Umbilical cord (tissue), 2 donors: ENCODE measurements at places on chromosomes 12 and 14. TPM values are rescaled to one million over a fixed set of nuclear protein-coding genes. Genes with fewer than 3 reads are reported as not detected.

DNA sequence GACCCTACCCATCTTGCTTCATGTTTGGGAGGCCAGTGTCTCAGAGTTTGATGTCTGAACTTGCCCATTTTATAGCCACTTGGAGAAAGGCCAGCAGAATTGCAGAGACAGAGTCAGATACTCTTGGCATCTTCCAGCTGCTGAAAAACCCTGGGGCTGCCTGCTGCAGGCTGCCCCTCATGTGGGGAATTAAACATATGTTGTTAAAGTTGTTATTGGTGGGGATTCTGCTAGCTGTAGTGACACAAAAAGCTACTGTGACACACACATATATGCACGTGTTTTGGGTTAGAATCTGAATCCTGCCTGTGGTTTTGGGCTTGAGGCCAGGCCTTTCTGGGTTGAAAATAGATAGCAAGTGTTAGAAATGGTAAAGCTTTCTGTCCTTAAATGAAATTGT, 1288.4 kb downstream of the AACS start:
- no peak for DNase-seq

The NEDD1 gene
- 29.4 TPM for total RNA-seq

The SMCO2 gene
- 14.2 TPM for total RNA-seq

The CPNE6 gene
- total RNA-seq = 2.4 TPM

DNA sequence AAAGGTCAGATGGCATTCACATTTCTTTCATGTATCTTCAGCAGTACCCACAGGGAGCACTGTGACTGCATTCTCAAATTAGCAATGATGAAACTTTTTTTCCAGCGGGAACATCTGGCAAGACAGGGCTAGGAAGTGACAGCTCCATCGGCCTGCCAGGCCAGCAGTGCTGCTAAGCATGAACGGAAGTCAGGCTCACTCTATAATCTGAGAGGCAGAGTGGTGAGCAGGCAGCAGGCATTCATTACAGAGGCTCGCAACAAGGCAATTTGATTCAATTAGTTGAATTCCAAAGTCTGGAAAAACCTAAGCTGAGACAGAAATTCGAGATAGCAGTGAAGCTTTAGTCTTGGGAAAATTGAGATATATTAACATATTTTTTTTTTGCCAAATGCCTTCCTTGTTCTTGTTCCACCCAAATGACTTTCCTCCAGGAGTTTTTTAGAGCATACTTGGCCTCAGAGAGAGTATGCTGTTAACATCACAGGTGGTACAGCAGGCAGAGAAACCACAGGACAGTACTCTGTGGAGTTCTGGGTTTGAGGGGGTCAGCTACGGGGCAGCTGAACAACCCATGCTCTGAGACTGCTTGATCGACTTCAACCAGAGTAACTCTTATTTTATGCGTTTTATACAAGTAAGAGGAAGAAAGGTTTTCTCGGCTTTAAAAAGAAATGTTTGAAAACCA, 414.9 kb downstream of the APAF1 start:
- peak; percentile 75 for DNase-seq

DNA sequence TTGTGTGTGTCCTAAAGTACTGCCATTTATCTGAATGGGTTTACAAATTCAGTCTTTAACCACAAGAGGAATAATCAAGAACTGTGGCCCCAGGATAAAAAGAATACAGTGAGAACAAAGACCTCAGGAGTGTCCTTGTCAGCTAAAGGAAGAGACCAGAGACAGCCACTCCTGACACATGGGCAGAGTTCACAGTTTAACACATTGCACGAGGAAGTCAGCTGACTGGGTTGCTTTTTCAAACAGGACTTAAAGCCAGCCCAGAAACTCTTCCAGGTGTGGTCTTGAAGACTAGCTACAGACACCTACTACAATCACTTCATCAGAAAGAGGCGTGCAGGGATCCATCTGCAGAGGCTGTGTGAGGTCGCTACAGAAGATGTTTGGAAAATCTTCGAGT, 42.8 kb downstream of the GNS start:
- DNase-seq = no peak

The C1R gene
- 141 TPM for total RNA-seq

GRCh38 chr14:54754623-54755386, 147.8 kb downstream of the GCH1 start:
- no peak for DNase-seq

DNA sequence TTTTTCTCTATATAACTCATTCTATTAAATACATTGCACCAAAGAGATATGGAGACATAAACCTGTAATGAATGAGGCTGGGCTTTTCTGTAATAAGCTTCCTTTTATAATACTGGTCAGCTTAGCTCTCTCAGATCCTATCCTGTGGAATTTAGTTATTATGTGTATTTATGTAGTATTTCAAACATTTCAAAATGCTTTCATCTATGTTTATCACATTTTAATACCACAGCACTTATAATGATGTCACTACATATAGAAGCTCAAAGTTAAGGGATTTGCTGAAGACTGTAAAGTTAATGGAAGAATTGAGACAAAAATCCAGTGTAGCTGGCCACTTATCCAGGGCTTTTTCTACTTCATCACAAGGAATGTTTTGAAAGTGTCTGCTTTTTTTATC, 11.4 kb downstream of the ANG start:
- DNase-seq = peak; percentile 92
